ENCODE measurements at places on chromosomes 1 and 21. TPM values are rescaled to one million over a fixed set of nuclear protein-coding genes. Genes with fewer than 3 reads are reported as not detected.

ALX3 gene
- not detected for total RNA-seq

- DNase-seq = no peak
These were observed 59.5 kb downstream of the NTMT2 start for GRCh38 chr1:170205301-170205700.

DNA sequence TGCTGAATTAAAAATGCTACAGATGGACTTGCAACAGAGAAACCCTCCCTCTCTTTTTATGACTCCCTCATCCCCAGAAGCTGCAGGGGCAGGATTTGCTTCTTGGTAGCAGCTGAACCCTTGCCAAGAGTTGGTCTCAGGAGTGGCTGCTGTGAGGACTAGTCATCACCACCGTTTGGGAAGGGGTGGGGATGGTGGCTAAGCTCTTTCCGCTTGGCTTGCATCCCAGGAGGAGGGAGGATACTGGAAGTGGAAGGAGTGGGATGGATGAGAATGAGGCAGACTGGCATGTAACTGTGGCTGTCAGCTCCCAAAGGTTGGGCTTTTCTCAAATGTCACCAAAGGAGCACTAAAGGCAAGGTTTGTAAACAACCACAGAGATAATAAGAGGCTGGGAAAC, 50.8 kb upstream of the COL24A1 start:
- peak; percentile 52 for DNase-seq

DNA sequence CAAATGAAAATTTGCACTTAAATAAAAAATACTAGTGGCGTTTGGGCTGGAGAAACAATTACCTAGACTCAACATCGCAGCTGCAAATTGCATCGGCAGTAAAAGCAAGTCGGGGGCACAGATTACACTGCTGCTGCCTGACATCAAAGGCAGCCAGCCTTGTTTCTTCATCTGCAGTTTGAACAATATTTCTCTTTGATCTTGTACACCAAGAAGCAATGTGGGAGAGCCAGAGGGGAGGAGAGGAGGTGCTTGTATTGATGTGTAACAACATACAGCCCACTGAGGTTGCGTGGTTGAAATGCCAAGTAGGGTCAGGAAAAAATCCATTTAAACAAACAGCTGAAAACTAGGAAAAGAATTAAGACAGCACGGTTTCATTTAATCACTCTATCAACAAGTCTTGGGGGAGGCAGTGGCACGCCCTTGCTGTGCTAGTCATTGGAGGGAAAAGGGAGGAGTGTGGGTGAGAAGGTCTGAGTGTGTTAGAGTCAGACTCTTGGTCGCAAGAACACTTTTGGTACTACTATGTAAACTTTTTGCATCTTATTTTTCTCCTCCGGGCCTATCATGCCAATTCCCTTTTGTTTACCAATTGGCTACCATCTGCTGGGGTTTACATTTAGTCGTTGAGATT, 456.5 kb downstream of the OMA1 start:
- DNase-seq = no peak

DNA sequence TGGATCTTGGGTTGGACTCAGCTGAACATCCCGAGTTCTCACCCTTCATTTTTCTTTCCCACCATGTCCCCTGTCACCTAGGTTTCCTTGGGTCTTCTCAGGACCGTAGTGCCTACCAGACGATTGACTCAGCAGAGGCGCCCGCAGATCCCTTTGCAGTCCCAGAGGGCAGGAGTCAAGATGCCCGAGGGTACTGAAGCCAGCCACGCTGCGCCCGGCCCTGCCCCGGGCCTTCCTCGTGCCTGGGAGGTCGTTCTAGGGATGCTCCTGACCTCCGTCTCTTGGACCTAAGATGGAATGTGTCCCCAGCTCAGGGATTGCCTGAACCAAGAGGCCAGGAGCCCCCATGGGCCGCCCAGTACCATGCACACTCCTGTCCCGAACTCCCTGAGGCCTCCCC, 12.0 kb upstream of the C1orf167 start:
- DNase-seq = no peak

KIAA1614 gene
- total RNA-seq = 8.2 TPM

- no peak for DNase-seq
These were observed 132.7 kb upstream of the ARHGEF16 start for GRCh38 chr1:3321559-3322449.

GRCh38 chr1:37792943-37793686, 532 bp upstream of the MANEAL start:
- no peak for DNase-seq

RRP15 gene
- 18.5 TPM for total RNA-seq

ARPC5 gene
- 71.4 TPM for total RNA-seq
